Stimulated activated naive CD8-positive, alpha-beta T cell treated with anti-CD3 and anti-CD28 coated beads, Interleukin-15, Interleukin-2, amounts not matched to agents 100 U/mL and 50 U/mL, for 24 hours (primary cell): ENCODE measurements at places on chromosomes 5 and 9.

- DNase-seq, result no peak
Measured at GRCh38 chr5:8528106-8528505, 659.2 kb downstream of the MTRR start.

- no peak for DNase-seq
Measured at GRCh38 chr5:7904170-7904569, 35.2 kb downstream of the MTRR start.

DNA sequence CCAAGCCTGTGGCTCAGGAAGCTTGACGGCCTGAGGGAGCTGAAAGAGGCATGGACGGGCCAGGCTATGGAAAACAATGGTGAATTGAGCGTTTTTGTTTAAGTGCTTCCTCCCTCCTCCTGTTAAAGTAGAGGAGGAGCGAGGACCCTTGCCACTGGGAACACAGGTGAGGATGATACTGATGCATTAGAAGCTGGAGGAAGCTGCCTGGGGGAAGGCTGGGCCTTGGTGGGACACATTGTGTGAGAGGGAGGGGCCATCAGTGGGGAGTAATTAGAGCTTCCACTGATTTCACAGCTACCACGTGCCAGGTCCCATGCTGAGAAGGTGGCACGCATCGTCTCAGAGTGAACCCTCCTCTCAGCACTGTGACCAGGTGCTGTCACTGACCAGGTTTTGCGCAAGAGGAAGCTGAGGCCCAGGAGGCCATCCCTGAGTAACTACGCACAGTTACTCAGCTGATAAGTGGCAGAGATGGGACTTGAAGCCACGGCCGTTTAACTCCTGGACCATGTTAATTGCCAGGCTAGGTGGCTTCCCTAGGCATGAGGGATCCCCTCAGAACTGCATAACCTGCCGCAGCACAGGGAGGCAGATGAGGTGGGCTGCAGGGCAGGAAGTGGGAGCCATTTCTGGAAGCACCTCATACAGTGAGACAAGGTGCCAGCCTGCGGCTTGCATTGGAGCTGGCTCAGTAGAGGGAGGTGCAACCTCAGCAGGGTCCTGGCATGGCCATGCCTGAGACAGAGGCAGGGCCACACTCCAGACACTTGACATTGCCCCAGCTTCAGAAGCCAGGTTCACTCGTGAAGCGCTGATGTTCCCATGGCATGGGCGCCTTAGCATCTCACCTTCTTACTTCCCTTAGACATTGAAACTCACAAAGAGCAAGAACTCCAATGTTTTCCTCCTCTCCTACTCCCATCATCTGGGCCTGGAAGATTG lies 195.3 kb upstream of the MVB12B start:
- DNase-seq, result no peak

DNA sequence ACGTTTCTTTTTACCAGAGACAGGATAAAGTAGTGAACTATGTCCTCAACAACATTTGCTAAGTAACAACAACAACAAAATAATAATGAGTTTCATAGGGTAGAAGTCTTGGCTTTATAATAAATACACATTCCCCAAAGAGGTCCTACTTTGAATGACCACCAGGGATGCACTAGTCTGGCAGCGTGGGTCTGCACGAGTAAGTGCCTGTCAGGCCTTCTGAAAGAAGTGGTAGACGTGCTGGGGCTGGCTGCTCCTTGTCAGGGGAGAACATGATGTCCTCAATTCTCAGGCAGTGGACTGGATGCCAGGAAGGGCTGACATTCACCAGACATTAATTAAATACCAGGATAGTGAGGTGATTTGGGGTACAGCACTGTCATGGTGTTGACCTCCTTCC lies 331.1 kb downstream of the TMEM38B start:
- no peak for DNase-seq

DNA sequence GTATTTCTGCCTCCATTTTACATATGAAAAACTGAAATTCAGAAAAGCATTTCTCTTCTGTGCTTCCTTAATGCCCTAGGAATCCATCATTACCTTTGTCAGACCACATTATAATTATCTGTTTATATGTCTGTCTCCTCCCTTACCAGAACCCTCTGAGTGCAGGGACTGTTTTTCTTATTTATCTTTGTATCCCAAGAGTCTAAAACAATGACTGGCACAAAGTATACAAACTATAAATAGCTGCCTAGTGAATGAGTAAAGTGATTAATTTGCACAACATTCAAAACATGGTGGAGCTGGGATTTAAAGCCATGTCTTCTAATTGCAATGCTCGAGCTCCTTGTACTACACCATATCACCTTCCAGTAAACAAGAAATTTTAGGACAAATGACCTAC lies 49.3 kb upstream of the HK3 start:
- no peak for DNase-seq

DNA sequence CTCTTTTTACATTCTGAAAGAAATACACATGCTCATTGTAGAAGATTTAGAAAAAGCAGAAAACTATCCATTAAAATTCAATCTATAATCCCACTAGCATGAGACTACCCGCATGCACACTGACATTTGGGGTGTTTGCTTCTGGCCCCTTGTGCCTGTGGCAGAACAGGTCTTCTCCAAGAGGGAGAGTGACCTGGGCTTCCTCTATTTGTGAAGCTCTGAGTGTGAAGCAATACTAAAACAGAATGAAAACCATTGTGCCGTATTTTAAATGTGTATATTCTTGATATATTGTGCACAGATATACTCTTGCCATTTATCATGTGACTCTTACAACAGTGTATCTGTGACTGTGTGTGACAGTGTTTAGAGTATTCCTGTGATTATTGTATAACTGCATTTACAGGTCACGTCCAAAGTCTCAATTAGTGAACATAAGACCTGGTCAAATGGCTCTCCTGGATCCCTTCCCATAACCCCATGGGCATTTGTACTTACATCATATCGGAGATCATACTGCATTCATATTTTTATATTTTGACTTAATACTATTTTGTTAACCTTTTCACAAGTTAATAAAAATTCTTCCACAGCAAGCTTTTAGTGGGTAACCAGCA lies 14.7 kb upstream of the CPEB4 start:
- no peak for DNase-seq

- no peak for DNase-seq
Measured at GRCh38 chr5:42216904-42217303, 206.3 kb upstream of the GHR start.

DNA sequence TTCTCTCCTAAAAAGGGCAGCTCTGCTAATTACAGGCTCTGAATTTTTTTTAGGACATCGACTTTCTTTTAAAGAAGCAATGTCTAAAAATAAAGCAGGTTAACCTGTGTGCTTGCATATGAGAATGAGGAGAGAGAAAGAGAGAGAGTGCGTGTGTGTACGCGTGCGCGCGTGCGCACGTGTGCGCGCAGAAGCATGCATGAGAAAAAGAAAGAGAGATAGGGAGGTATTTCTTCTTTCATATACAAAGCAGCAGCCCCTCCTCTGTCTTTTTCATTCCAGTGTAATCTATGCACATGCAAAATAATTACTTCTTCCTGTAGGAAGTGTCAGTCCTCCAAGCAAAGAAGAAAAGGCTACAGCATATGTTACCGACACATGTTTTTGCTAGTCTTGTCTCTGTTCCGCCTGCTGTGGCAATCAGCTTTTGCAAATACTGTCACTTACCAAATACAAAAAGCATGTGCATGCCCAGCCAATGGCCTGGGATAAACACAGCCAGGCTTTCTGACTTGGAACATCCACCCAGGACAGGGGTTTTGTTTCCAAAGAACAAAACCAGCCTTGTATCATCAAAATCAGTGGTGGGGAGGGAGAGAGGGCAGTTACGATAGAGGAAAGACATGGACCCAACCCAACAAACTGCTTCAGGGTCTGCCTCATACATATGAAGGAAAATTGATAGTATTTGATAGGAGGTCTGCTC lies 252.3 kb upstream of the SLC24A2 start:
- no peak for DNase-seq

- DNase-seq, result peak; percentile 55
Measured at GRCh38 chr5:141960018-141960417, 2.0 kb upstream of the PCDH12 start.

DNA sequence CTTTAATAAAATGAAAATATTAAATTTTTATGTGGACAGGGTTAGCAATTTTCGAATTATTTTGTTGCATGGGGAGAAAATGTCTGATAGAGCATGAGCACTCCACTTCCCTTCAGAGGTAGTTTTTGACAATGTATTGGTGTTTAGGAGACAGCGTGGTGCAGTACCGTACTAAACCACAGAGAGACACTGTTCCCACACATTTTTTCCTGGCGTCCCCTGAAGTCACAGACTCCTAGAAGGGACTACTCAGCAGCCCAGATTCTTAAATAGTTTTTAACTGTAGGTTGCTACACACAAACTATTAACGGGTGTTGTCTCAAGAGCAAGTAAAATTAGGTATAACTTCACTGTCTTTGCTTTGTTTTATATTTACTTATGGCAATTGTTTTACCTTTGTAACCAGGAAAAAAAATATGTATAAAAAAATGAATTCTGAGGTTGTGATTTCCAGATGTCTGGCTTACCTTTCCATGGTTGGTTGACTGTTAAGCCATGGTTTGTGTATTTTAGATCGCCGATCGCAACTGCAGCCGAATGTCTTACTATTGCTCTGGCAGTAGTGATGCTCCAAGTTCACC lies 171.2 kb downstream of the DOCK8 start:
- DNase-seq, result peak; percentile 14

DNA sequence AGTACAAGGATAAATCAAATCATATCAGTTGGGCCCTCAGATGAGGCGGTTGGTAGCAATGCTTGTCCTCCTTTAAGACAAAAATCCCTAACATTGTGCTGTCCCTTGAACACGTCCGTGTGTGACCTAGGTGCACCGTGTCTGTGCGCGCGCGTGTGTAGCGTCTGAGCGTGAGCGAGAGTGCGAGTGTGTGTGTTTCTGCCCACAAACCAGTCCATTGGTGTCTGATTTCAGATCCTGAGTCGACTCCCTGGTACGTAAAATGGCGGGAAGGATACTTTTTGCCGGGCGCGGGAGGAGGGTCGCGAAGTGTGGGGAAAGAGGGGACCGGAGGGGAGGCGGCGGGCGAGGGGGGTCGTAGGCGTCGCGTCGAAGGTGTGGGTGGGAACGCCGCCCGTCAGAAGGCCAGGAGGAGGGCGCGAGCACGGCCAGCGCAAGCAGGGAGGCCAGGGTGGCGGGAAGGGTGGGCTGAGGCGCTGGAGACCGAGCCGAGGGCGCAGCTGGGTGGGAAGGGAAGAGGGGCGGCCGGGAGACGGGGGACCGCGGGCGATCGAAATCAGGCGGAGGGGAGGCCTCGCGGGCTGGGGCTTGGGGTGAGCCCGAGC lies 8.9 kb downstream of the OTP start:
- DNase-seq, result peak; percentile 10

DNA sequence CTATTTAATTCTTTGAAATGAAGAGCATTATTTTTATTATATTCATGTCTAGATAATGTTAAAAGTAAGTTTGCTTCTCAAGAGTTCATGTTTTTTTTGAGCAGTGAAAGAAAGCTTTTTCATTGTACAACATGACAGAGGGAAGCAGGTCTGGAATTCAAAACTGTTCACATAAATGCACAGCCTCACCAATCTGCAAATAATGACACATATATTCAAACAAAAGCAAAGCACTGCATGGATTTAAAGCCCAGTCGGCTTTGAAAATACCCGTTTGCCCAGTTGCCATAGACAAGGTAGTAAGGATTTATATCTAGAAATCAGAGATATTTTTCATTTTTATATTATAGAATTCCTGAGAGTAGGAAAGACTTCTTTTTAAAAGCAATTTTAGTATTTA lies 201.8 kb downstream of the CD180 start:
- DNase-seq, result no peak

DNA sequence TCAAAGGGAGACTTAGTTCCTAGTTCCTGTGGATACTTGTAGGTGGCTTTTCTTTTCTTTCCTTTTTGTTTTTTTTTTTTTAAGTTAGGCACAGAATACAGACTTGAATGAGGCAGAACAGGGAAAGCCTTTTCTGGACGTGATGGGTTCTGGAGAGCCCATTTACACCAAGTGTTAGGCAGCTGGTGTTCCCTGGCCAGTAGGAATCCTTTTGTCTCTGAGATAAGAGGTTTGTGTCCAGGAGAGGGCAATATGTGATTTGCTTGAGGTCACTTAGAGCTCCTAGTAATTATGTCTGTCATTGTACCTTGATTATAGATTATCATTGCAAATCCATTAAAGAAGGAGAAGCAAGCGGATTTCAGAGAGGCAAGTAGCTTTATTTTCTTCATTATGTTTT lies 9.1 kb downstream of the MEGF10 start:
- DNase-seq, result no peak

GRCh38 chr5:170554521-170555267 lies 50.9 kb downstream of the KCNIP1 start:
- DNase-seq, result no peak

GRCh38 chr5:176608937-176609723 lies 826 bp downstream of the GPRIN1 start:
- DNase-seq, result peak; percentile 34

GRCh38 chr5:77751328-77752023 lies 24.7 kb downstream of the TBCA start:
- no peak for DNase-seq

DNA sequence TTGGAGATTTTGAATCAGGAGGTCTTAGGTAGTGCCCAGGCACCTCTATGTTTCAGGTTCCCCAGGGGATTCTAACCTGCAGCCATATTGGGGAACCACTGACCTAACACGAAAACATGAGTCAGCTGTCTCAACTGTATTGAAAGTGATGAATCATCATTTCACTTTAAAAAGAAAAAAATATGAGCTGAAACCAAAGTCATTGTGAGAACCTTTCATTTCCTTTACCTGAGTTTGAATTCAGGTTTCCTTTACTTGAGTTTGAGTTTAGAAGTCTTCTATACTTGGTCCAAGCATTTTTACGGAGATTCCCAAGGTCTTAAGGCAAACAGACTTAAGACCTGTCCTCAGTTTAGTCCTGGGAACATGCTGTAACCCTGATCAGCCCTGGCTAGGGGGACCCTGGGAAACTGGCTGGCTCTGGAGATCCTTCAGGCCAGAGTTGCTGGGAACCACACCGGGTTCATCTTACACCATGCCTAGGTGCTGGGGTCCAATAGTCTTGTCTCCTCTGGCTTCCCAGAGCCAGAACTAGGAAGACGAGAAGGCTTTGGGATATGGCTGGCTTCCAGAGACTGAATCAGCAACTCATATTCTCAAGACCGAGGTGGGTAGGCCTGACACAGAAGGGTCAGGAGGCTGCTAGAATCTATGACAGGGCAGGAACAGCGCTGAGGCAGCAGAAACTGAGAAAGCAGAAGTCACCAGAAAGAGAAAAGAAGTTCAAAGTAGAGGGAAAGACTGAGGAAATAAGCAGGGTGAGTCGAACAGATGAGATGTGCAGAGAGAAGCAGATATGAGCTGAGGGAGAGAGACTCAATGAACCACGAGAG lies 16.4 kb upstream of the PDCD1LG2 start:
- DNase-seq, result no peak

- DNase-seq, result no peak
Measured at GRCh38 chr9:107898761-107899160, 409.2 kb upstream of the KLF4 start.

GRCh38 chr5:135223891-135224625 lies 175.0 kb downstream of the MACROH2A1 start:
- DNase-seq, result no peak
